ENCODE measurements at places on chromosomes 6 and 20.

DNA sequence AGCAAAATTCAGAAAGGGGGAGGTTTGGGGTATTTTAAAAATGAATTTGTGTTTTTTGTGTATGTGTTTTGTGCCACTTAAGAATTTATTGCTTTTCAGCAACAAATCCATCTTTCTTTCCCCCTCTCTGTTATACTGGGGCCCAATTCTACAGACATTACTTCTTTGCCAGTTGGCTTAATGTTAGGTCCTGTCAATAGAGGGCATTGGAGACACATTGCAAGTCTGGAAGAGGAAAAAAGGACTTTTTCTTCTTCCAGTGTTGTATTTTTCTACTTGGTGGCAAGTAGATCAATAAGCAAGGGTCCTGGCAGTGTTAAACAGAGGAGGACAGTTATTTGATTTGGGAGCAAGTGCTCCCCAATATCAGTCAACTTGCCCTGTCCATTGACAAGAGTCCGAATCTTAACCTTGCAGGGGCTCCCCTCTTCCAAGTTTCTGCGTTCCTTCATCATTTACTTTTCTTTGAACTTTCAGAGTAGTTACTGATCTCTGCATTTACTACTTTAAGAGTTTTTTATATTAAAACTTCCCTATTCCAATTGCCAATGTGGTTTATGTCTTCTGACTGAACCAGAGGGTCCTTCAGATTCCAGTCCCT is 23.4 kb downstream of the SCML4 start:
- DNase-seq = no peak

- DNase-seq = no peak
These were observed 508.4 kb upstream of the SULF2 start for GRCh38 chr20:48293671-48294070.

DNA sequence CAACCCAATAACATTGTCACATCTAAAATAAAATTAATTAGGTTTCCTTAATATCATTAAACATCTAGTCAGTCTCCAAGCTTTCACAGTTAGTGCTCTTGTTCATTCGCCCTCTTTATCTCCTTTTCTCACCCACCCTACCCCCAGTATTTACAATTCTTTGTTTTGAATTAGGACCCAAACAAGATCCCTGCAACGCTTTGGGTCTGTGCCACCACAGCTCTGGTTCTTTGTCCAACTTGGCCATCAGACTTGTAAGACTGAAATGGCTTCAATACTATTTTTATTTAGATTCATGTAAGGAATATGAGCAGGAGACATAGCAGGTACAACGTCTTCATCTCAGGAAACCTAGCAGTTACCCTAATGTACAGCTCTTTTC is 276.5 kb downstream of the CDKAL1 start:
- DNase-seq = no peak

DNA sequence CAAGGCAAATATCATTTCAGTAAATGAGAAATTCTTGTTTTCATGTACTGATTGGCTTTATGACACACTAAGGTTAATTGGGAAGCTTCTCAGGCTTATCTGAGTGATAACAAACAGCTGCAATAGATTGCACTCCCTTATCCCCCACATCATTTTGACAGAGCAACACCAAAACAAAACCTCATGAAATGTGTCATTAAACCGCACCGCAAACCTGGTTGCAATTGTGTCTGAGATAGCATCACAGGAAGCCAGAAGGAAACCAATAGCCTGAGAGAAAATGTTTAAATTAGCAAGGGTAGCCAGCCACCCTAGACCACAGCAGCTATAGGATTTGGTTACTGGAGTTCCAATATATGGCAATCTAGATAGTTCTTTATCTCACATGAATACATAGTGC is 31.6 kb upstream of the LAMA4 start:
- no peak for DNase-seq

DNA sequence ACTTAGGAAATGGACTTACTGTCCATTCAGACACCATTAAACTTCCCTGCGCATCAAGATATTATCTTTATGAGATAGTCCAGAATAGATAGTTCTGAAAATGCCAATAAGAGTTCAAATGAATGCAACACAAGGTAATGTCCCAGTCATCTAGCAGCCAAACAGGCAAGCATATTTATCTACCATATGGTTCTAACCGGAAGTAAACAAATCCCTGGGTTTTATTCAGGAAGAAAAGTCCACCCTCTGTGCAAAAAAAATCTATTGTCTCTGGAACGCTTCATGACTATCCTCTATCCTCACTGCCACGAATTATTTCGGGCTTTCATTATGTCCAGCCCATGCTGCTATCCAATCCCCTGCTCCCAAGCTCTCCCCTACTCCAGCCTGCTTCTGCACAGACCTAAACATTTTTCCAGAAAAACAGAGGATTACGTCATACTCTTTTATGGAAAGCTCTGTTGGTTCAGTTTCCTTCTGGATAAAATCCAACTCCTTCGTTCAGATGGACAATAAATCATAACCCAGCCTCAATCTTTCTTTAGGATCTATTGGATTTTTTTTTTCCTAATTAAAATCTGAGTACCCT is 11.4 kb downstream of the PPIL6 start:
- DNase-seq = no peak

- no peak for DNase-seq
These were observed 586 bp upstream of the NQO2 start for GRCh38 chr6:2998998-2999617.

DNA sequence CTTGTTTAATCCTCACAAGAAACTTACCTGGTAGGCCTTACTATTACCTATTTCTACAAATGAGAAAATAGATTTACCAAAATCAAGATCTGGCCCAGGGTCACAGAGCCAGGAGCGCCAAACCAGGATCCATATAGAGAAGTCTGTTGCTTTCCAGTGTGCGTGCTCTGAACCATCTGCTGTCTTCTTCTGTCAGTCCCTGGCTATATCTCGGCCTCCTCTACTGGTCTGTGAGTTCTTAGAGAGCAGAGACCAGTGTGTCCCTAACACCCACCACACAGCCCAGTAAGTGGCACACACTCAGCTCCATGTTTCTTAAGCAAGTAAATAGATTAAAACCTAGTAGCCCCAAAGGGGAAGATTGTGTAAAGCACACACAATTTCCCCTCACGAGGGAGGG is 18.9 kb upstream of the ENPP5 start:
- DNase-seq = no peak

DNA sequence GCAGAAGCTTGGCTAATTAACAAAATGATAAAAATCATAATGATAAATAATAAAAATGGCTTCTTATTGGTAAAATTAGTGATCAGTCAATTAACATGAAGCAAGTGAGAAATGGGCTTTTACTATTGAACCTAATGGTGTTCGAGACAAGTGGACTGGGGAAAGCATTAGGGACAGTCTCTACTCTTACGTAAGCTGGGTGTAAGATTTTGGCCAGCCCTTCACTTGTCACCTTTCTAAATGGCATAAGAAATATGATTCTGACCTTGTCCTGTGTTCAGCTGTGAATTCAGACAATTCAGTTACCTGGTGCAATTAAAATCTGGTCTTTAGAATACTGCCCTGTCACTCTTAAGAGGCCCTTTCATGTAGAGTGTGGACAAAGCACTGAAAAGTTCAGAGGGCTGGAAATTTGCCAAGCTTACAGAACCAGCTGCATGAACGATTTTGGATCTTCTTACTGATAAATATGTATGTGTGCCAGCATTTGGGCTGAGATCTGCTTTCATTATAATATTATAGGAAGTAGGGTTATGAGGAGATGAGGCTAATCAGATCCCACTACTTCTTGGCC is 115.9 kb downstream of the QRSL1 start:
- no peak for DNase-seq

DNA sequence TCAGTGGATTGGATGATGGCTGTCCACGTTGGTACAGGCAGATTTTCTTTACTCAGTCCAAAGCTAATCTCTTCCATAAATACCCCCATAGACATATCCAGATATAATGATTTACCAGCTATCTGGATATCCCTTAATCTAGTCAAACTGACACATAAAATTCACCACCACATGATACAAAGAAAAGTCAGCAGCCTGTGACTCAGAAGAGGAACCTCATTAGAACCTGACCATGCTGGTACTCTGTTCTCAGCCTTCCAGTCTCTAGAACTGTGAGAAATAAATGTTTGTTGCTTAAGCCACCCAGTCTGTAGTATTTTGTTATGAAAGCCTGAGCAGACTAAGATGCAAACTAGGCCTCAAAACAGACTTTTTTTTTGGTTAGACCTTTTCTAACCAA is 431.3 kb upstream of the RNF217 start:
- no peak for DNase-seq

DNA sequence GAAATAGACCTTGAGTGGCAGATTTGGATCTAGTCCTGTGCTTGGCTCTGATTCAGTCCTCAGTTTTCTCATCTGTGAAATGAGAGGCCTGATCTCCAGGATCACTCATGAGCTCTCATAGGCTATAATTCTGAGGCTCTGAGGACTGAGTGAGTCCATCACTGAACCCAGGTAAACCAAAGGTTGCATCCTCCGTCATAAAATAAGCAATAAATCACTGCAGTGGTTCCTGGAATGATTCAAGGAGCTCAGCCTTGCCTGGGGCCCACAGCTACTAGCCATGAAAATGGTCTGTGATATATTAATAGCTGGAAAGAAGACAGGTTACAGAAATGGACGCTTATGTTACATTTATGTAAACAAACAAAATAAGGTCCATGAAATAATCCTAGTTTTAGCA is 124.8 kb downstream of the MAP3K7 start:
- DNase-seq = no peak

GRCh38 chr20:17640875-17641378 is 41.1 kb downstream of the RRBP1 start:
- no peak for DNase-seq

DNA sequence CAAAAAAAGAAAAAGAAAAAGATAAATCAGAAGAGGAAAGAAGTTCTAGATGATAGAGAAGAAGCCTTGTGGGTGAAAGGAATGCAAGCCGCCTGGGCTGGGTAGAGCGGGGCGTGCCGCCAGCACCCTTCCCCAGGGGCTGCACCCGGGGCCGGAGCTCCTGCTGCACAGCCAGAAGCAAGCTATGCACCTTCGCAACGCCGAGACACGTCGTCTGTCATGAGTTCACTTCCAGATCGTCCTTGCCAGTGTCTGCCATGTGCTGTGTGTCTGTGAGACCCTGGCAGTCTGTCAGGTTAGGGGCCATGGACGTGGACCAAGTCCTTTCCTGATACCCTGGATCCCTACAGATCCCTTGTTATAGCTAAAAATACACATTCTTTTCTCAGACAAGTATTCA is 25.5 kb upstream of the ADRM1 start:
- DNase-seq = no peak

- no peak for DNase-seq
These were observed 19.8 kb downstream of the USP45 start for GRCh38 chr6:99495466-99495865.

GRCh38 chr20:52150440-52151258 is 40.9 kb downstream of the ZFP64 start:
- DNase-seq = no peak

GRCh38 chr20:50070361-50070760 is 42.6 kb downstream of the UBE2V1 start:
- no peak for DNase-seq

GRCh38 chr6:39887692-39888450 is 46.4 kb downstream of the MOCS1 start:
- DNase-seq = peak; percentile 87

- DNase-seq = no peak
These were observed 27.7 kb downstream of the TFEB start for GRCh38 chr6:41707565-41708200.

DNA sequence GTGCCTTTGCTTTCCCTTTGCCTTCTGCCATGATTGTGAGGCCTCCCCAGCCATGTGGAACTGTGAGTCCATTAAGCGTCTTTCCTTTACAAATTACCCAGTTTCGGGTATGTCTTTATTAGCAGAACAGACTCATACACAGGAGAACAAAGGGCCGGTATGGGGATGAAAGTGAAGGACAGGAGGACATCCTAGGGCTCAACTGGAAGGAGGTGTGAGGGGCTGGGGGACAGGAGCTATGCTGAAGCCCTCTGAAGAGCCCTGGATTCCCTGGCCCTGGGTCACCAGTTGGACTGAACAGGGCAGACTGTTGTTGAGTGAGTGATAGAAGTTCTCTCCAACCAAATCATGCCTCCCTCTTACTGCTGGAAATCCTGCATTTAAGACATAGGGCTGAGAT is 105.8 kb downstream of the SCML4 start:
- DNase-seq = no peak

DNA sequence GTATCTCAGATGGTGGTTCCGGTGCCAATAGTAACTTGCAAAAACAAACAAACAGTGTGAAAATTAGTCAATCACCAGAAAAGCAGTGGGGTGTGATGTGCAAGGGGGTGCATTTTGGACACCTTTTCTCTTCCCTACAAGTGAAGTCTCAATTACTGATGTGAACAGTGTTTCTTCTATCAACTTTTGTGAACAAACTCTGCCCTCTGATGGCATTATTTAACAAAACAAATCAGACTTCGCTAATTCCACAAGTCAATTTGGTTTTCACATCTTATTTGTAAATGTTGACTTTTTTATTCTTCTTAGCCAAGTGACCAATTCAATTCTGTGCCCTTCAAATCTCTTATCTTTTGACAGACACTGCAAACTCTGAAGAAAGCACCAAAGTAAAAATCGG is 212.2 kb downstream of the UST start:
- no peak for DNase-seq

DNA sequence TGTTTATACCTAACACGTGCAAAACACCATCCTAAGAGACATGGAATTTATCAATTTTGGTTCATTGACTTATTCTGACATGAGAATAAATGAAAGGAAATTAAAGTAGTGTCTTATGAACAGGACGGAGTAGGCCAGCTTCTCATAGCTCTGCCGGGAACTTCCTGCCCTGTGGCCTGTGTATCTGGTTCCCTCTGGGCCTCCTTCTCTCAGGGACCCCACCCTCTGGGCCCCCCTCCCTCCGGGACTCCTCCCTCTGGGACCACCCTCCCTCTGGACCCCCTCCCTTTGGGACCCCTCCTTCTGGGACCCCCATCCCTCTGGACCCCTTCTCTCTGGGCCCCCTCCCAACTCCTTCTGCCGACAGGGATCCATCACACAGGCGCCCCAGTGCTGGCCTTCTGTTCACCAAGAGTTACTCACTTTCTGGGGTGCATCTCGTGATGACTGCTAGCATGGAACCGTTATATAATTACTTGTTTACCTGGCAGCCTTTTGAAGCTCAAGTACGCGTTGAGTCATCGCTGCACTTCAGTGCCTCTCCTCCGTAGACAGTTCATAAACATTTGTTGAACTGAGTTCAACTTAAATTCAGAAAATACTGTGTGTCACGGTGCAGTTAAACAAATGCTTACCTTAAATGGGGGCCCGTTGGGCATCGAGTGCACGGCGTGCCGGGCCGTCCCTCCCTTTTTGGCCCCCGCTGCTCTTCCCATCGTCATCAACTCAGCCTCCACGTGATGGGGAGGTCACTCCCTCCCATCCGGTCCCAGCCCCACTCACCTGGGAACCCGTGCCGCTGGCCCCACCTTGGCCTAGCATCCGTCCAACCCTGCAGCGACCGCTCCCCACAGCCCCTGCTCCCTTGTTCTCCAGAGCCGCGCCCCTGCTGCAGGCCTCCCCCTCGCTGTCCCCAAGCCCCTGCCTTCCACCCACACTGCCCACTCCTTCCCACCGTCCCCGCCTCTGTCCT is 8.1 kb downstream of the CCR6 start:
- DNase-seq = no peak

Data from non-pigmented ciliary epithelial cell (primary cell).